ENCODE measurements at places on chromosomes 2 and 18.

- DNase-seq, result no peak
Observed at GRCh38 chr18:55918444-55918843, 330.5 kb upstream of the TCF4 start.

GRCh38 chr18:11072632-11073031 is 76.7 kb downstream of the PIEZO2 start:
- DNase-seq, result no peak

DNA sequence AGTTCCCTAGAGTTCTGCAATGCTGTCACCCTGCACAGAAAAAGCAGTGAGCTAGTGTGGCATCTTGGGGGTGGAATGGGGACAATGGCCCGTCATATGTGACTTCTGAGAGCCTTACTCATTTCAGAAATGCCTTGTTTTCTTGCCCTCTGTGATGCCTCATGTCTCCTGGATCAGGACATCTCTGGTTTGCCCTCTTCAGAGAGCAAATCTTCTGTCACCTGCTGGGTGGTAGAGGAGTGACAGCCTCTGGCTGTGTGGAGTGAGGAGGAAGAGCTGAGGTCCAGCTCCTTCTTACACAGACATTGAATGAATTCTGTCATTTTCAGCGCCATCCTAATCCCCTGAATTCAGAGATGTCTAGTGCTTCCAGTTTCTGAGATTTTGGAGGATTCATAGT is 55.6 kb upstream of the PHLPP1 start:
- DNase-seq, result no peak

DNA sequence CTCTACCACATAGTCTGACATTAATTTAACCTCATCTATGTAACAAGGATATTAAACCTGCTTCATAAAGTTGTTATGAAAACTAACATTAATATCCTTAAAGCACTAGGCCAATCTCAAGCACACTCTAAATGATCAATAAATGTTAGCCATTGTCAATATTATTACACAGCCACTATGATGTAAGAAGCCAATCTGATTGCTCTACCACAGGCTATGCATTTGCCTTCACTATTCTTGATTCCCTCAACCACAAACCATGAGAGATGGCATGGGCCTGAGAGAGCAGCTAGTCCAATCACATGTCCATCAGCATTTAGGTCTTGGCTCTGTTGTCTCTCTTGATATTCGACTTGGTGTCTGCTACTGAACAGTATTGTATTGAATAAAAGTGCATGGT is 4.2 kb downstream of the SLC25A12 start:
- no peak for DNase-seq

- no peak for DNase-seq
Observed at GRCh38 chr2:82169379-82169778, 1864.8 kb upstream of the LRRTM1 start.

DNA sequence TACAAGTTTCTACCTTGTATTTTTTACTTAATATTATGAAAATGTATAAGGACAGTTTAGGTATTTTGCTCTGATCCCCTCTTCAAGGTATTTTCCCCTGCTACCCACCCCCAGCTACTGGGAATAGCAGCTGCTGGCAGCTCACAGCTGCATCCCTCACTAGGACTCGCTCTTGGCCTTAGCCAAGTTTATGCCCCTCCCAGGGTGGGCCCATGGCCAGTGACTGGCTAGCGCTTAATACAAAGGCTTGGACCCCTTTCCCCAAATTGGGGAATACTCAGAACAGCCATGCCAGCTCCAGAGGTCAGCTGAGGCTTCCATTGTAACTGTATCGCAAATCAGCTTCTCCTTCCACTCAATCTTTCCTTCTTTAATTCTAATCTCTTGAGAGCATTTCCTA is 131.3 kb downstream of the GFPT1 start:
- no peak for DNase-seq

DNA sequence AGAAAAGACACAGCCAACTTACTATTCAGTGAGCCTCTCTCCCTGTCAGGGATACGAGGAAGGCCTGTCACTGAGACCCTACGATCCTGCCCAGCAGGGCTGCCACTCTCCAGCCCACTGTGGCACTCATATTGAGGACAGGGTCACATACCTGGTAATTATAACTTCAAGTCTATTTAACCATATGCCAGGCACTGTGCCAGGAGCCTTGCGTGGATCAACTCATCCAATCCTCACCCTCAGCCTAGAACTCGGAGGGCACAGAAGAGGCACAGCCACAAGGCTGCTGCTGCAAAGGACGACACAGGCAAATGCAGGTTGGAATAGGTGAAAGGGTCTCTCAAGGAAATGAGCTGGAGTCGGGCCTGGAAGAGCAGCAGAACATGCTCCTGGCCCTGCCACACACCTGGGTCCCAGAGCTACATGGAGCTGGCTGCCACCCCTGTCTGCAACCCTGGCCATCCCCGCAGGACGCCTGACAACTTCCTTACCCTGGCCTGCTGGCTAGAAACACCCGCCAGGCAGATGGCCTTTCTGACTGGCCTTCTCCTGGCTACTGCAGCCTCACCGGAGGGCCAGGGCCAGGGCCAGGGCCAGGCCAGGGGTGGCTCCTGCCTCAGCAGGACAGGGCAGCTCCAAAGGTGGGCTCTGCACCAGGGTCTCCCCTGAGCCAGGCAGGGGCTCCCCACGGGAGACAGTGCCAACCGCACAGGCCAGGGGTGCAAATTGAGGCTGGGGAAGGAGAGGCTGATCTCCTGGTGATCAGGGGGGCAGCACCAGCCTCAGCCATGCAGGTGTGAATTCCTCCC is 32.1 kb upstream of the SLC66A3 start:
- DNase-seq, result no peak

DNA sequence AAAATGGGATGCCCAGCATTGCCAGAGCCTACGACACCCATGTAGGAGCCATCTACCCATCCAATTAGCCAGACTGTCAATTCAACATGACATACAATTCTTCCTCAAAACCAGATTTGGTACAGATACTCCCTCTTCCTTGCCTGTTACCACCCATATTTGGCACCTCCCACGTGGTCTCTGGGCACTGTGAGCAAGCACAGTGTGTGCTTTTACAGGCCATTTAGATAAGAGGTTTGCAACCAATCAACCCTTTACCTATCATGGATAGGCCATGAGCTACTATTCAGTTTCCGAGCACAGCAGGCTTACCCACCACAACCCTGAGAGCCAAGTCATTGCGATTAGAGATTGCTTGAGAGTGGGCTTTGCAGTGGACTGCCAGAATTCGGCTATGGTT is 40.9 kb downstream of the ARID5A start:
- no peak for DNase-seq

DNA sequence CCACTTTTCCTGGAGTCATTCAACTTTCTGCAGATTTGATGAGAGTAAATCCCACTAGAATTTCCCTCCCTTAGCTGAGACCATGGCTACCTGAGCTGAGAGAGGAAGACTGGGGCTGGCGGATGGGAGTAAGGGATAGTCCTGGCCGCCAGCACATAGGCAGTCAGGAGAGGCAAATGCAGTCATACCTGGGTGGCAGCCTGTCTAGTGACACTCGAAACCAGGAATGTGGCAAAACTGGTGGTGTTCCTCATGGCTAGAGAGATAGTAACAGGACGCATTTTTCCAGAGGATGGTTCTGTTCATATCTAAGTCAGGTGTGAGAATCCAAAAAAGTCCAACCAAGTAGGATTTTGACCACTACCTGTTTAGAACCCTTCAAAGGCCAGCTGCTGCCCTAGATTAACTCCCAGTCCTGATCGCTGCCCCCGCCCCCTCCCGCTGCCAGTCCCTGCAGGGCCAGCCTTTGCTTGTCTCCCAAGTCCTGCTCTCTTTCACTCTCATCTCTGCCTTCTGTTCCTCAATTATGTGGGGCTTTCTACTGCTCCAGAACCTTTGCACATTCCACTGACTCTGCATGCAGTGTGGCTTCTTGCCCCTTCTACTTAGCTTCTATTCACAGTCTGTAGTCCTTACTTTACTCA is 17.4 kb upstream of the SCG2 start:
- no peak for DNase-seq

DNA sequence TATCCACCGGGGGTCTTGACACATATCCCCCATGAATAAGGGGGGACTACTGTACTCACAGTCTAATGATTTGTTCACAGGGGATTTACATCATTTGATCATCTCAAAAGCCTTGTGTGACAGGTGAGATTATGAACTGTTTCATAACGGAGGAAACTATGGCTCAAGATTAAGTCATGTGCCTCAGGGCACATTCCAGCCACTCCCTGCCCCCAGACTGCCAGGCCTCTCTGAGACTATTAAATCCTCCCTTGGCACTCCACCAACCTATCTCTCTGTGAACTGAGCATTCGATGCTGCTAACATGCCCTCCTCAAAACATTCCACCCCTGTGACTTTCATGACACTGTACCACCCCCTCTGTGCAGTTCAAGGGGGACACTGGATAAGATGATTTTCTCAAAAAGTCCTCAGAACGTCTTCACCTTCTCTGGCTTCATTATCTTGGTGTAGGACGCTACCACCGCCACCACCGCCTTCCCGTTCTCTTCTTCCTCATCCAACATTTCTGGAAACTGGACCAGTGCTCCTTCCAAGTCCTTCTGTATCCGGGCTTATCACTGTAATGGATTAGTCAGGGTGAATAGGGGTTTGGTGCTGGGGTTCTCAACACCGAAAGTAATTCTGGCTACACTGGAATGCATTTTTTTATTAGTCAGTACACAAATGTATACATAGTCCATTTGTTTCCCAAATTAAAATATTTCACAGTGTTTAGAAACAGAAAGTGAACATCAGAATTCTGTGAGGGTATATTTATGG is 169.6 kb downstream of the KCNS3 start:
- no peak for DNase-seq

GRCh38 chr18:38883111-38883510 is 1317.5 kb upstream of the CELF4 start:
- no peak for DNase-seq

- no peak for DNase-seq
Observed at GRCh38 chr2:37857575-37858399, 67.3 kb upstream of the RMDN2 start.

- DNase-seq, result no peak
Observed at GRCh38 chr2:138323382-138324067, 178.0 kb upstream of the SPOPL start.

DNA sequence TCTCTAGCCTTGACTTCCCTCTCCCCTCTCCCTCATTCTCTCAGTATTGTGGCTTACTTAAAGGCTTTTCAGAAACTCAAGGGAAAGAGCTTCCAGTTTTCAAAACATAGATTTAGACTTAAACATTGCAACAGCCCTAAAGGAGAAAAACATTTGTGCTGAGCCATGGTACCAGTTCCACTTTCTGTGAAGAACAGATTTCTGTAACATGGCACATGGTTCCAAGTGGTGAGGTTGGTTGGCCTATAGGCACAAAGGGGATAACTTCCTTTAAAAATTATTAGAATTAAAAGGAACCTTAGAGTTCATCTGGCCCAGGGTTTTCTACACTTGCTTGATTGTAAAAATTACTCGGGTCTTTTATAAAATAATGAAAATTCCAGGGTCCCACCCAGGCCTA is 138.6 kb upstream of the CDCA7 start:
- DNase-seq, result no peak

- no peak for DNase-seq
Observed at GRCh38 chr2:223122781-223123180, 70.8 kb downstream of the KCNE4 start.

DNA sequence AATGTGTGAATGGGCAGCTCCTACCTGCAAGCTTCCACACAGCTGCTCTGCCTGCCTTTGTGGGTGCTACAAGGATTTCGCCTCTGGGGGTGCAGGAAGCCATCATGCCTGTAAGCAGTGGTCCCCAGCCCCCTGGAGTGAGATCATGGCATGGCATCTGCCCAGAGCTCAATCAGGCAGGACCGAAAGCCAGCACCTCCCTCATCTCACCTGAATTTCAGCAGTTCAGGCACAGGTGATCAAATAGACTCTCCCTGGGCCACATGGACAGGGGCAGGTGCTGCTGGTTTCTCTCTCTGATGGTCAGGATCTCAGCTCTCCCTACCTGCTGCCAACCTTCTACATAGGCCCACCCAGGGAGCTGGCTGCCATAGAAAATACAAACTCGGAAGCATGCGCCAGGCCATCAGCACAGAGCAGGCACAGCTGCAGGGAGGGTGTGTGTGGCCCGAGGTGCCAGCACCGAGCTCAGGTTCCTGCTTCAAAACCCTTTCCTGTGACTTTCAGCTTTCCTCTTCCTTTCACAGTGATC is 133.2 kb upstream of the ID2 start:
- no peak for DNase-seq

GRCh38 chr2:151637271-151637781 is 97.0 kb downstream of the NEB start:
- no peak for DNase-seq

GRCh38 chr18:11981543-11982366 is 448 bp downstream of the IMPA2 start:
- DNase-seq, result no peak

- DNase-seq, result no peak
Observed at GRCh38 chr2:66426244-66427111, 8.4 kb upstream of the MEIS1 start.

DNA sequence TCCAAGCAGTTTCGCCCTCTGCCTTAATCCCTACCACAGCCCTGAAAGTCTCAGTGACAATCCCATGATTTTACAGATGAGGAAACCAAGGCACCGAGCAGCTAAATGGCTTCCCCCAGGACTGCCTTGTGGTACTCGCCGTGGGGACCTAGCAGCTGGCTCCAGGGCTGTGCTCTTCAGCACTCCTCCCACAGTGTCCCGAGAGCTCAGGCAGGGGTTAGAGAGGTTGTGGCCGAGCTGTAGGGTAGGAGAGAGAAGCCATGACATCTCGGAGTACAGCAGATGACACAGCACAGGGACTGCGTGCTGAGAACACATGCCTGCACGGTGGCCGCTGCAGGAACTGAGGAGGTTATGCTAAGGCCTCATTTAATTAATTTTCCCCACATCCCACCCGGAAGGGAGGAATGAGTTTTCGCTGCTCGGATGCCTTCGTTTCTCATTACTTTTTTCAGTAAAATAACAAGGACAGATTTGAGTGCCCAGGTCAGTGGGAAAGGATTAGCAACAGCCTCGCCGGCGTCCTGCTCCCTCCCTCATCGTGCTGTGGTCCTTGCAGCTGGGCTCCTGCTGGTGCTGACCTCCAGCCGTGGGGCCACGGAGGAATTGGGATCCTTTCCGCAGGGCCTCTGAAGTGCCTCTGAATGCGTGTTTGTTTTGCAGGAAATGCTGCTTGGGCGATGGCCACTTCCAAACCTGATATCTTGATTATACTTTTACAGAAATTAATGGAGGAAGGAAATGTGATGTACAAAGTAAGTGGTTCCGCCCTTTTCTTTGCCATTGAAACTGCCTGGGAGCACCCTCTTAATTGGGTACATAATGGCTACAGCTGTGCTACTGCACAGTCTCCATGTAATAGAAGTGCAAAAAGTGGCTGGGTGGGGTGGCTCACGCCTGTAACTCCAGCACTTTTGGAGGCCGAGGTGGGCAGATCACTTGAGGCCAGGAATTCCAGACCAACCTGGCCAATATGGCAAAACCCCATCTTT is 61.2 kb downstream of the WDSUB1 start:
- DNase-seq, result no peak

GRCh38 chr2:12579018-12579417 is 137.7 kb upstream of the TRIB2 start:
- no peak for DNase-seq

GRCh38 chr2:241841181-241842066 is 17.3 kb downstream of the PDCD1 start:
- no peak for DNase-seq

- no peak for DNase-seq
Observed at GRCh38 chr2:8580316-8581233, 101.3 kb upstream of the ID2 start.

- DNase-seq, result no peak
Observed at GRCh38 chr18:48800876-48801727, 149.7 kb downstream of the SMAD7 start.
